Endothelial cell of umbilical vein (primary cell): ENCODE measurements at places on chromosomes 13 and 19. TPM values are rescaled to one million over a fixed set of nuclear protein-coding genes. Genes with fewer than 3 reads are reported as not detected.

The SIGLEC12 gene
- not detected in 2 replicates for polyA plus RNA-seq

The ZNF223 gene
- 1.2 and 1.6 TPM in 2 replicates for polyA plus RNA-seq

The CGB5 gene
- not detected in 2 replicates for polyA plus RNA-seq

The CABP5 gene
- not detected in 2 replicates for polyA plus RNA-seq

The FFAR2 gene
- not detected in 2 replicates for polyA plus RNA-seq

DNA sequence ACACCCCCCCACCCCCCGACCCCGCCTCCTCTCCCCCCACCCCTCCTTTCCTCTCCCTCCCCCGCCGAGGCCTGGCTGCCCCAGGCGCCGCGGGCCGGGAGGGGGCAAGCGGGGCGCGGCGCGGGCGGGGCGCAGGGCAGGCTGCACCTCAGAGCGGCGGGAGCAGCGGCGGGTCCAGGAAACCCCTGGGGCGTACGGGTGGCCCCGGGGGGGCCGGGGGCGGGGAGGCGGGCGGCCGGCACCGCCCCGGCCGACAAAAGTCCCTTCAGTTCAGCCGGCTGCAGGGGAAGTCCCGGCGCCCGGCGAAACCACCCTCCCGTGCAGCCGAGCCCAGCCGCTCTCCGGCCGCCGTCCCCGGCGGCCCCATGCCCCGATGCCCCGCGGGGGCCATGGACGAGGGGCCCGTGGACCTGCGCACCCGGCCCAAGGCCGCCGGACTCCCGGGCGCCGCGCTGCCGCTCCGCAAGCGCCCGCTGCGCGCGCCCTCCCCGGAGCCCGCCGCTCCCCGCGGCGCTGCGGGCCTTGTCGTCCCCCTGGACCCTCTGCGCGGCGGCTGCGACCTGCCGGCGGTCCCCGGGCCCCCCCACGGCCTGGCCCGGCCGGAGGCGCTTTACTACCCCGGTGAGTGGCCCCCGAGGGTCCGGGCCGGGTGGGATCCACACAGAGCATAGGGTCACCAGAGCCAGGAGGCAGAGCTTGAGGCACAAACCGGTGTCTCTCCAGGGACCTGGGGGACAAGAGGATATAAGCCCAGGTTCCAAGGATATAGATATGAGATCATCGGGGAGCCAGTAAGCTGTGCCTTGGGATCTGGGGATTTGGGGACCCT is at the start of gene BCL3:
TSS of gene BCL3 (plus strand) at position 283 of the 829 bp plus-strand sequence. CDS start at position 366, 83 bp downstream.
- no peaks in the 10 kb centered on the region for H3K36me3 ChIP-seq
- H3K4me1 ChIP-seq, result peaks cover 31% of the 10 kb centered on the region
- no peaks in the 10 kb centered on the region for H3K27me3 ChIP-seq
- H3K27ac ChIP-seq, result peak within 1 kb of the TSS; percentile 84
- peak within 1 kb of the TSS; percentile 66 for H3K4me3 ChIP-seq
- peak; percentile 40 for DNase-seq

DNA sequence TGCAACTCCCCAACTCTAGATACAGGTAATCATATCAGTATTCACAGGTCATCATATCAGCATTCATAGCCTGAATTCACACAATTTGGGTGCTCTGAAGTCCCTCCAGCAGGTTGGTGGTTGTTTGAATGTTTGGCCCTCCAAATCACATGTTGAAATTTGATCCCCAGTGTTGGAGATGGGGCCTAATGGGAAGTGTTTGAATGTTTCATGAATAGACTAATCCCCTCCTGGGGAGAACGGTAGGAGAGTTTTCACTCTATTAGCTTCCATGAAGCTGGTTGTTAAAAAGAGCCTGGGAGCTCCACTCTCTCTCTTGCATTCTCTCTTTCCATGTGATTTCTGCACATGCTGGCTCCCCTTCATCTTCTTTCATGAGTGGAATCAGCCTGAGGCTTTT is 288.6 kb upstream of the PCDH9 start:
- H3K4me1 ChIP-seq, result no peaks in the 10 kb centered on the region
- H3K27me3 ChIP-seq, result no peaks in the 10 kb centered on the region
- no peak overlapping the region for H3K4me3 ChIP-seq
- no peak overlapping the region for H3K27ac ChIP-seq

- H3K4me1 ChIP-seq, result peaks cover 16% of the 10 kb centered on the region
- no peak overlapping the region for H3K4me3 ChIP-seq
- peak; percentile 70 for DNase-seq
- H3K36me3 ChIP-seq, result peaks cover 5% of the 10 kb centered on the region
- peak overlapping the region; percentile 32 for H3K27ac ChIP-seq
These were observed 6.0 kb downstream of the EHD2 start for GRCh38 chr19:47719047-47719859.

- no peak overlapping the region for H3K27ac ChIP-seq
- no peaks in the 10 kb centered on the region for H3K36me3 ChIP-seq
- H3K4me1 ChIP-seq, result peaks cover 28% of the 10 kb centered on the region
- no peaks in the 10 kb centered on the region for H3K27me3 ChIP-seq
- DNase-seq, result no peak
- H3K4me3 ChIP-seq, result no peak overlapping the region
These were observed 21.2 kb upstream of the DOCK9 start for GRCh38 chr13:98998831-98999638.

- H3K27me3 ChIP-seq, result no peaks in the 10 kb centered on the region
- H3K36me3 ChIP-seq, result no peaks in the 10 kb centered on the region
These were observed 1.0 kb upstream of the CREB3L3 start for GRCh38 chr19:4152241-4152998.

DNA sequence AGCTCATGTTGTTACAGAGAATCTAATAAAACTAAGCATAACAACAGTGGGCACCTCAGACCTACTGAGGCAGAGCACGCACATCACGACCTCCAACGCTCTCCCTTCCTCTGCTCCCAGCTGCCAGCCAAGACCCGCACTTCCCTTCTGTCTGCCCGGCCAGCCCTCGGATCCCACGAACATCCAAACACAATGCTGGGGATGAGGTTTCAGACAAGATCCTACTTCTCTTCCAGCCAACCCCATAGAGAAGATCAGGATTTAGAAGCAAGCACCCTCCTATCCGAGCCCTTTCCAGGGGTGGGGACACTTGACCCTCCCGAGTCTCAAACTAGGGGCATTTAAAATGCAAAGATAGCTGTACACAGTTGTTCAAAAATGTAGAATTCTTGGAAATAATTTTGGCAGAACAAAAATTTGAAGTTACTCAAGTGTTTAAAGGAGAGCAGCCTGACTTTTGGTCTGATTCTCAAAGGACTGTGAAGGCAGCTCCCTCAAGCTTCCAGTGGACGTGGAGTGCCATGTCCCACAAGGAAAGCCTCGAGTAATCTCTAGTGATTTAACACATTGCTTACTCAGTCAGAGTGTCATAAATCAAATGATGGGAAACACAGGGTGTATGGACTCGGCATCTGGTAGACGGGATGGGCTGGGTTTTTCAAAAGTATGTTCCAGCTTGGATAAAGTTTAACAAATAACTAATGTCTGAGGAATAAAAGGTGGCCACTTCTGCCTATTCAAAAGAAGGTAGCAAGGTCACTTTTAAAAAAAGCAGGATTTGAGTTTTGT is 32.8 kb downstream of the ANKRD10 start:
- H3K27ac ChIP-seq, result no peak overlapping the region
- H3K4me1 ChIP-seq, result no peaks in the 10 kb centered on the region
- peaks cover 2% of the 10 kb centered on the region for H3K36me3 ChIP-seq
- no peaks in the 10 kb centered on the region for H3K27me3 ChIP-seq
- no peak for DNase-seq

DNA sequence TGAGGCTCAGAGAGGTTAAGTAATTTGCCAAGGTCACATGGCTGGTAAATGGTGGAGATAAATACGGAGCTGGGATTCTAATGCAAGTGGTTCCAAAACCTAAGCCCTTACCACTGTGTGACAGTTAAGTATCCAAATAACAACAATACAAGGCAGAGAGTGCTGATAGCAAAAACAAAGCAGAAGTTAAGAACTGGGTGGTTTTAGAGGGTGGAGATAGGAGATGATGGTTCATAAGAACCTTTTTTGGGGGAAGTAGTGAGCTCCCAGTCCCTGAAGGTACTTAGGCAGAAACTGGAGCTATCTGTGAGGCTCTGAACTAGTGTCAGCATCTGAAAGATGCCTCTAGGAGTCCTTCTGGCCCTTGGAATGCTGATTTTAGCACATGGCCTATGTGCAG is 56.2 kb upstream of the UBE2L5 start:
- H3K4me1 ChIP-seq, result peaks cover 33% of the 10 kb centered on the region
- no peak overlapping the region for H3K27ac ChIP-seq
- no peak for DNase-seq
- H3K27me3 ChIP-seq, result no peaks in the 10 kb centered on the region
- no peak overlapping the region for H3K4me3 ChIP-seq
- no peaks in the 10 kb centered on the region for H3K36me3 ChIP-seq

DNA sequence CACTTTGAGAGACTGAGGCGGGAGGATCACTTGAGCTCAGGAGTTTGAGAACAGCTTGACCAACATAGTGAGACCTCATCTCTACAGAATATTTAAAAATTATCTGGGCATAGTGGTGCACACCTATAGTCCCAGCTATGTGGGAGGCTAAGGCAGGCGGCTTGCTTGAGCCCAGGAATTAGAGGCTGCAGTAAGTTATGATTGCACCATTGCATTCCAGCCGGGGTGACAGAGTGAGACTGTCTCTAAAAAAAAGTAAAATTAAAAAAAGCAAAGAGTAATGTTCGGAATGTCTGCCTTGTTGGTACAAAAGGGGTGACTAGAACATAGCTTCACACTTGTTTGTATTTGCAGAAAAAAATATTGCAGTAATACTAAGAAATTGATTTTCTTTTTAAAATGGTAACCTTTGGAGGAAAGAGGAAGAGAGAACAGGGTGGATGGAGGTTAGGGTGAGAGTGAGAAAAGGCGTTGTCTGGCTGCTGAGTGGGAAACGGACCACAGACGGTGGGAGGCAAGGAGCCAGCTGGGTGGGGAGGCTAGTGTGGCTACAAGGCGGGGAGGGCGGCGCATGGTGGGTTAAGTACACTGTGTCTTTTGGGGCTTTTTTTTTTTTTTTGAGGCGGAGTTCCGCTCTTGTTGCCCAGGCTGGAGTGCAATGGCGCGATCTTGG is 10.2 kb downstream of the PPP1R14A start:
- no peaks in the 10 kb centered on the region for H3K4me1 ChIP-seq
- no peak for DNase-seq
- no peak overlapping the region for H3K4me3 ChIP-seq
- no peaks in the 10 kb centered on the region for H3K27me3 ChIP-seq

- H3K27ac ChIP-seq, result no peak overlapping the region
- peaks cover 22% of the 10 kb centered on the region for H3K36me3 ChIP-seq
- H3K4me3 ChIP-seq, result no peak overlapping the region
- H3K4me1 ChIP-seq, result no peaks in the 10 kb centered on the region
- no peak for DNase-seq
These were observed 23.0 kb downstream of the CHERP start for GRCh38 chr19:16519230-16519687.

DNA sequence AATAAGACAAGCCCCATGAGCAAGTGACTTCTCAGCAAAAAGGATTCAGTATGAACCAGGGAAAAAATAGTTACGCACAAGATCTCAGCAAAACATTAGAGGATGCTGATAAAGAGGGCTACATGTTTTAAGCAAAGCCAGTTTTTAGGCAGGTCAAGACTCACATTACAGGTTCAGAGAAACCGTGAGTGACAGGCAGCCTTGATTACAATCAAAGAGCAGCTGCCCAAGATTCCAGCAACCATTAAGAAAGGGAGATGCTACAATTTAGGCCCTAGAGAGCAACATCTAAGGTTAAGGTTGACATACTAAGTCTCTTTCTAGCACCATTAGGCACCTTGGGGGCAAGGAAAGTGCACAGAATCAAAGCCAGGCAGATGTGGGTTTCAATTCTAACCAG is 2.8 kb upstream of the SLC7A1 start:
- no peak overlapping the region for H3K4me3 ChIP-seq
- H3K27me3 ChIP-seq, result peaks cover 2% of the 10 kb centered on the region
- peaks cover 16% of the 10 kb centered on the region for H3K4me1 ChIP-seq
- no peaks in the 10 kb centered on the region for H3K36me3 ChIP-seq
- DNase-seq, result no peak
- no peak overlapping the region for H3K27ac ChIP-seq

DNA sequence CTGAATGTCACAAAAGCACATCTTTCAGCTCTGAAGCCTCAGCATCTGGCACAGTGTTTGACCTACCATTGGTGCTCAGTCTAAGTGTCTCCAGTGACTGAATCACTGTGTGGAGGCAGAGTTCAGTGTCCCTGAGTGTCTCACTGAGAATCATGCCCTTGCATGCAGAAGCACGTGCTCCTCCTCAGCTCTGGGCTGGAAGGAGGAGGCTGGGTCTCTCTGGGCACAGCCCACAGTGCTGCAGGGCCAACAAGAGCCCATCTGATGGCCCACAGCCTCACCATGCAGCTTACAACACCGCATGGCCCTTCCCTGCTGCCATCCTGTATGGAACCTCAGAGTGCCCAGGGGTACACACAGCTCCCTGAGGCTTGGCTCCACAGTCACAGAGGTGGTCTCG is 86.1 kb downstream of the TEX26 start:
- H3K4me3 ChIP-seq, result no peak overlapping the region
- H3K4me1 ChIP-seq, result no peaks in the 10 kb centered on the region
- H3K27ac ChIP-seq, result no peak overlapping the region
- H3K27me3 ChIP-seq, result peaks cover 18% of the 10 kb centered on the region

DNA sequence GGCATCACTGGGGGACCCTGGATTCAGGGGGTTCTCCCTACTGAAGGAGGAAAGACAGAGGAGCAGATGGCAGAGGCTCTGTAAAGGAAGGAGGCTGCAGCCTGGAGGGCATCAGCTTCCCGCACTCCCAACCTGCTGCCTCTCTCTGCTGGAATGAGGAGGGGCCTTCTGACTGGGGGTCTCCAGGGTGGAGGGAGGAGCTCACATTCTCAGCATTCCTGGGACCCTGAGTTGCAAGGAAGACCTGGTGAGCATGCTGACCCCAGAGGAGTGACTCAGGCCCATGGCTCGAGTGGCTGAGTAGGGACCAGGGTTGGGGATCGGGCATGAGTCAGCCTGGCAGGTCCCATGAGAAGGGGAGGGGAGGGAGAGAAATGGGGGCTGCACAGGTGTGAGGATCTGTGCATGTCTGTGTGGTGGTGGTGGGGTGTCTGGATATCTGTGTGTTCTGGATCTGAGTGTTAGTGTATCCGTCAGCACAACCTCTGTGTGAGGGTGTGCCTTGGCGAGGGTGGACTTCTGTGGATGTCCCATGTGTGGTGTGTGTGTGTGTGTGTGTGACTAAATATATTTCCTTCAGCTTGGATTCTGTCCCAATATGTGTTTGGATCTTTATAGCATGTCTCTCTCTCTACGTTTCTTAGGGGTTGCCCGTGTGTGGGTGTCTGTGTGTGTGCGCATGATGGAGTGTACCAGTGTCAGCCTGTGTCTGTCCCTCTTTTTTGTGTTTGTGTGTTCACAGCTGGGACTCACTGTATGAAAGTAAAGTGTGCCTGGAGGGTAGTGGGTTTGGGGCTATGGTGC is 4.6 kb downstream of the AXL start:
- H3K4me3 ChIP-seq, result no peak overlapping the region
- peak overlapping the region; percentile 76 for H3K27ac ChIP-seq
- DNase-seq, result peak; percentile 83
- H3K27me3 ChIP-seq, result no peaks in the 10 kb centered on the region

DNA sequence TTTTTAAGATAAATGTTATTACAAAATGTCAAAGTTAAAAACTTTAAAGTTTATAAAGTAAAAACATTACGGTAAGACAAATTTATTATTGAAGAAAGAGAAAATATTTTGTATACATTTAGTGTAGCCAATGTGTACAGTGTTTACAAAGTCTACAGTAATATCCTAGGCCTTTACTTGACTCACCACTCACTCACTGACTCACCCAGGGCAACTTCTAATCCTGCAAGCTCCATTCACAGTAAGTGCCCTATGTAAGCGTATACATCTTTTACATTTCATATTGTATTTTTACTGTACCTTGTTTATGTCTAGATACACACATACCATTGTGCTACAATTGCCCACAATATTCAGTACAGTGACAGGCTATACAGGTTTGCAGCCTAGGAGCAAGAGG is 448.2 kb downstream of the KCTD12 start:
- H3K27ac ChIP-seq, result no peak overlapping the region
- no peaks in the 10 kb centered on the region for H3K36me3 ChIP-seq
- no peak overlapping the region for H3K4me3 ChIP-seq
- H3K4me1 ChIP-seq, result no peaks in the 10 kb centered on the region
- no peak for DNase-seq
